Stimulated activated CD8-positive, alpha-beta memory T cell treated with anti-CD3 and anti-CD28 coated beads, Interleukin-2, amount 100 ng/mL, for 1 hour (primary cell): ENCODE measurements at places on chromosomes 7 and 10.

- no peak for DNase-seq
Measured at GRCh38 chr10:10613656-10614244, 403.9 kb upstream of the CELF2 start.

- no peak for DNase-seq
Measured at GRCh38 chr10:59595593-59595992, 114.1 kb downstream of the SLC16A9 start.

DNA sequence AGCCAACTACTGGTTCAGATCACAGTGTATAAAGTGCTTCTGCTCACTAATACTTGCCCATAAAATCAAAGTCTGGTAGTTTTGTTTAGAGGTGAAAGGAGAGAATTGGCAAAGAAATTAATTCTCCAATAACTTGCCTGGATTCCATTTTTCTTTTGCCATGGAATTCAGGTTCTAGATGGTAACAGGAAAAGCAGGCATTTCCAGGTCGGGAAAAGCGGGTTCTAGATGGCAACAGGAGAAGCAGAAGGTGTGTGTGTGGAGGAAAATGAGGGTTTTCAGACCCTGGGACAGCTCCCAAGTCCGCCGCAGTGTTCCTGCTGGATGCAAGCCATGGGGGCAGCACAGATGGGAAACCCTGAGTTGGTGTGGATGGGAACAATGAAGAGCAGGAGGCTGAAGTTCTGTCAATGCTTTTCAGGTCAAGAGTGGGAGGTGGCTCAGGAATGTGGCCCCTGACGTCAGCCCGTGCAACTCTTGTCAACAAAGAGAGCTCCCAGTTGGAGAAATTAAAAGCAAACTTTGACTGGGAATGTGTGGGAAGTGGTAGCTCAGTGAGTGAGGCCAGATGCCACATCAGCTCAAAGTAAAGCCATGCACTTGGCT, 696.7 kb downstream of the LRMDA start:
- no peak for DNase-seq

DNA sequence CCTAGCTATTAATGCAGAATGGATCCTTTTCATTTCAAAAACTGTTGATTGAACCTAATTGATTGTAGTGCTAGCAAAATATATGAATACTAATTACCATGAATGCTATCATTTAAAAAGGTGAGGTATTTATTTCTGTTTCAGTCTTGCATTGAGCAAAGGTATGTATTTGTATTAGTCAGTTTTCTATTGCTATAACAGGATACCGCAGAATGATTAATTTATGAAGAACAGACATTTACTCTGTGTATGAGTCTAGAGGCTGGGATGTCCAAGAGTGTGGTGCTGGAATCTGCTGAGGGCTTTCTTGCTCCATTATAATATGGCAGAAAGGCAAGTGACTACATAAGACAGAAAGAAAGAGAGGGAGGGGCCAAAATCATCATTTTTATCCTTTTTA, 199.2 kb downstream of the KIF20B start:
- no peak for DNase-seq

DNA sequence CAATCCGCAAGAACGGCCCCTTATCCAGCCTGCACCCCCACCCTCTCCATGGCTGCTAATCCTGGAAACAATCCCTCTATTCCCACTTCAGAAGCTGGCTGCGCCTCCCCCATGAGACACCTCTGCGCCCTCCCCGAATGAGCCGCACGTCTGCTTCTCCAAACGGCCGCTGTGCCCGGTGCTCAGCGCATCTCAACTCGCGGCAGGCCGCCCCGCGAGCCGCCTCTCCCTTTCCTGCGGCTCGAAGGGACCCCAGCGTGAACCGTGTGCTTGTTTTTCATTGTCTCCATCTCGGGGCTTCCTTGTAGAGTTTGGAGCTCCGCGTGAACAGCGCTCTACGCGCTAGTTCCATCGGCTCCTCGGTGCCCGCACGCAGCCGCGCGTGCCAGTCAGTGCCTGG, 20.8 kb upstream of the FXYD4 start:
- no peak for DNase-seq

DNA sequence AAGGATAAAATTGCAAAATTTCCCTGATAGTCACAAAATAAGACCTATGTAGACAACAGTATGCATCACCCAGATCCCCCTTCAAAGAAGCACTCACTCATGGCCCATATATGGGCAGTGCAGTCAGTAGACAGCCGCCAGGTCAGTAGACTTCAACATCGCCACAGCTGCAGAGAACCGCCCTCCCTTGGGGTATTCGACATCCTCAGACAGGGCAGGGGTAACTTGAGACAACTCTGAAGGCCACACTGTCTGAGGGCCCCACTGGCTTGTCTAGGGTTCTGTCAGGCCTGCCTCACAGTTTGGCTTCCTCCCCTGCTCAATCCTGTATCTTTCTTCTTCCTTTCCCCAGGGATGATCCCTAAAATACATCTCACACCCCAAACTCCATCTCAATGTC, 172.3 kb downstream of the IMMP2L start:
- DNase-seq, result no peak
